ENCODE measurements at places on chromosomes 4 and X. TPM values are rescaled to one million over a fixed set of nuclear protein-coding genes. Genes with fewer than 3 reads are reported as not detected.

XK gene
- total RNA-seq = 0.23 TPM

TLR3 gene
- 0.41 TPM for total RNA-seq

CDKL5 gene
- total RNA-seq = 0.45 TPM

PHKA1 gene
- total RNA-seq = 3.0 TPM

MED28 gene
- 40.7 TPM for total RNA-seq

TIMM8A gene
- total RNA-seq = 17.2 TPM
